Left kidney (tissue), 8 donors: ENCODE measurements at places on chromosomes 4 and X.

DNA sequence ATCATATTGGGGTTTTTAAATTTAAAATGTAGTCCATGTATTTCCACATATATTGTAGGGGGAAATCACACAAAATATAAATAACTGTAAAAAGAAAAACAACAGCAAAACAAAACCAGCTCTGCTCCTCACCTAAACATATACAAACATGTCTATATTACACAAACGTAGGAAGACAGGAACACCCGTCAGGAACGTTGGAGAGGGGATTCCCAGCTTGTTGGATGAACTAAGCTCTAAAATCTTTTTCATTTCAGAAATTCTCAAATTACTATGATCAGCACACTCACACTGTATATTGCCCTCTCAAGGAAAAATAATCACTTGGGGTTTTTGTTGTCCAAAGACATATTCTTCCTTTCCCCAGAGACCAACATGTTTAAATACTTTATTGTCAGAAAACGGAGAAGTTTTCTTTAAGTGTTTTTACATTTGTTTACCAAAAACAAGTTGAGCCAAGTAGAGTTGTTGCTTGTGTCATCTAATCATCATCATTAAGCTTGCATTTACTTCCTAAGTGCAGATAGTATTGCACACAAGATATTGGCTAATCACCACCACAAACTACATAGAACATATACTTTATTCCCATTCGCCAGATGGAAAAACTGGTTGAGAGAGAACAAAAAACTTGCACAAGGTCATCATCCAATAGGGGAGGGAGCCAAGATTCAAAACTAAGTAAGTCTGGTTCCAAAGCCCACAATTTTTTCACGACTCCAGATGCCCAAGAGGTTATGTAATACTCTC, 2.4 kb upstream of the TLR10 start:
- no peak for DNase-seq

GRCh38 chr4:140116442-140117104, 37.4 kb downstream of the MAML3 start:
- no peak for DNase-seq

- DNase-seq = no peak
These were observed 13.1 kb downstream of the ARX start for GRCh38 chrX:25002661-25003020.

GRCh38 chrX:8730812-8731558, 952 bp downstream of the ANOS1 start:
- no peak for DNase-seq

DNA sequence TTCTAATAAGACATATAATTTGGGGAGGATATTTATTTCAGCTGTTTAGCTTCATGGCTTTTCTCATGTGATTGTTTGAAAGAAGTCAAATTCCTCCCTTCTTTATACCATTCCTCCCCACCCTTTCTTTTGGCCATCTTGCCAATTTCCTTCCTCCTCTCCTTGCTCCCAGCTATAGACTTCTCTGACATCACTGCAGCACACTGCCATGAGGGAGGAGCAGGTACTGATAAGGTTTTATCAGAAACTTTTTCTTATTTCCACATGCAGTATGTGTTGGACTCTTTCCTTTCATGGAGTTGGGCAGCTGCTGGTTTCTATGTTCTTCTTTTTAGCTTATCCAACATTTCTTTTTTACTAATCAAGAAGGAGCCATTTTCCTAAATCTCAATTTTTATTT, 481.7 kb upstream of the NR3C2 start:
- no peak for DNase-seq

DNA sequence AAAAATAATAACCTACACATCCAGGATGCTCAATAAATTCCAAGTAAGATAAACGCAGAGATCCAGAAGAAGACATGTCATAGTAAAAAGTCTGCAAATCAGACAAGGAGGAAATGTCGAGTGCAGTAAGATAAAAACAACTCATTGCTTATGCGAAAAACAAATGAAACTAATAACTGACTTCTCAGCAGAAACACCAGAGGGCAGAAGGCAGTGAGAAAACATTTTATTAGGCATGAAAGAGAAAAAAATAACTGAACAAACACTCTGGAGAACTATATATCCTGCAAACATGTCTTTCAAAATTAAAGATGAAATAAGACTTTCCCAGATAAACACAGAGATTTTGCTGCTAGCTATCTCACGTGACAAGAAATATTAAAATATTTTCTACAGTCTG, 201.3 kb upstream of the CTSO start:
- no peak for DNase-seq

DNA sequence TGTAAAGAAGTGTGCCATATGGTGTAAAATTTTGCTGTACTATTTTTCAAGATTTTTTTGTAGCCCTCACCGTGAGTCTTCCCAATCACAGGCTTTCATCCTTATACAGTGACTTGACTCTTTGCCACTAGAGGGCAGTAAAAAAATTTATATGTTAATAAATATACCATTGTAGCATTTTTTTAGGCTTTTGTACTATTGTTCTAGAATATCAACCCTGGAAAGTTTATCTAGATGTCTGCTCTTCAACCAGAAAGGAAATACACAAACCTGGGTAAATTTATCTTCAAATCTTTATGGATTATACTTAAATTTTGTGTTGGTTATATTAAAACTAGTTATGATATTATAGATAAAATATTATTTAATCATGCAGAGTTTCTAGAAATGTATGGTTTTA, 235.3 kb downstream of the TENM3 start:
- DNase-seq = peak; percentile 40

DNA sequence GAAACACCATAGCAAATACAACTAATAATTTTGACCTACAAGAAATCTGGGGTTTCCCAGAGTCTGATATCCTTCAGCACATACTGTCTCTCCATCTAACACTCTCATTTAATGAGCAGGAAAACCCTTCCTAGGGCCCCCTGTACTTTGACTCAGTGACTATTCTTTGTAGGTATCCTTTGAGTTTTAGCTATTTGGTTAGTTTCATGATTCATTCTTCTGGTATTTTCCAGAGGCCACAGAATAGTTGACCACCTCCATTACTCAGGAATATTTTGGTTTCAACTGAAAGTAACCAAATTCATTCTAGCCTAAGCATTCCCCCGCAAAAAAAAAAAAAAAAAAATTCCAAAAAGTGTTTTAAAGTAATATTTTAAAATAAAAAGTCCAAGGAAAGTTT, 140.0 kb downstream of the IDS start:
- no peak for DNase-seq

DNA sequence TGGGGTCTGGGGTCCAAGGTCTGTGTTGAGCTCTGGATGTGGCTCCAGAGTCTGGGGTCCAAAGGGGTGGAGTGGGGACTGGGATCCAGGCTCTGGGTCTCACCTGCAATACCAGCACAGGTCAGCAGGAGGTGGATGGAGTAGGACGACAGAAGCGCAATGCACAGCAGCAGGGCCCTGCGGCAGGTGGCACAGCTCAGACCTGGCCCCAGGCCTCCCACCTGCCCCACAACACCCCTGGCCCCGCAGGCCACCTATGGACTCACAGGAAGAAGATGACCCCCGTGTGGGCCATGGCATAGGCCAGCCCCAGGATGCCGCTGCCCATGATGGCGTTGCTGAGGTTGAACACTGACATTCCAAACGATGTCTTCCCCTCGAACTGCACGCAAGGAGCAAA, 3.4 kb downstream of the SLC38A5 start:
- no peak for DNase-seq

DNA sequence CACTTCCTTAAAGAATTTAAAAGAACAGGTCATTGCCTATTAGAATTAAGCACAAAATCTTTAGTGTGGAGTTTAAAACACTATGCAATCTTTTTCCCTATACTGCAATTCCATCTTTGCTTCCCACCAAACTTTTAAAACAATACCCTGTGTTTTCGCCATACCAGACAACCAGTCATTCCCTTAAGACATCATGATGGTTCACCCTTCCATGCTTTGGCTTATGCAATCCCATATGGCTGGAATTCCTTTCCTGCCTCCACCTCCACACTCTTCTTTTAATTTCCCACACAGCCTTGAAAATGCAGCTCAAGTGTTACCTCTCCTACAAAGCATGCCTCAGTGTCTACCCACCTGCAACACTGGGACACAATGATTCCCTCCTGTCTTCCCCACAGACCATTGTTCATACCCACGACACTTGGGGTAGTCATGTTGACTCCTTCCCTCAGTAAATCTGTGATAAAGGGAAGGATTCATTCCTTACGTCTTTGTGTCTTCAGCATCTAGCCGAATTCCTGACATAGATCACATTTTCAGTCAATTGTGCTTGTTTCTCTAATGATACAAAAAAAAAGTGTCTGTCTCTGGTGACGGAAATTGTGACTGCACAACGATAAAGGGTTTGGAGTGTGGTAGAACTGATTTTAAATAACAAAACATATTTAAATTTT, 166.3 kb downstream of the FNIP2 start:
- DNase-seq = no peak

- DNase-seq = peak; percentile 84
These were observed at the start of gene PNPLA4 for GRCh38 chrX:7927259-7928167. Gene PNPLA4 (minus strand): TSS chrX:7927413. CDS start chrX:7926119, 1,294 bp downstream.
